Bronchial smooth muscle cell (primary cell): ENCODE measurements at places on chromosomes 3 and 15. TPM values are rescaled to one million over a fixed set of nuclear protein-coding genes. Genes with fewer than 3 reads are reported as not detected.

Gene CHL1
- under 0.01 and 16.2 TPM in 2 replicates for total RNA-seq

Gene CCDC39
- under 0.01 and 0.52 TPM in 2 replicates for total RNA-seq

Gene COL6A5
- total RNA-seq, result not detected in 2 replicates

Gene CCR9
- total RNA-seq, result not detected in 2 replicates

Gene GP9
- not detected in 2 replicates for total RNA-seq

Gene GASK1A
- total RNA-seq, result 0.26 and 3.3 TPM in 2 replicates

Gene PPP1R14D
- not detected in 2 replicates for total RNA-seq

Gene HDC
- total RNA-seq, result not detected in 2 replicates

Gene ARGFX
- not detected in 2 replicates for total RNA-seq
